GM12878 (cell line): ENCODE measurements at places on chromosomes 1 and 21.

DNA sequence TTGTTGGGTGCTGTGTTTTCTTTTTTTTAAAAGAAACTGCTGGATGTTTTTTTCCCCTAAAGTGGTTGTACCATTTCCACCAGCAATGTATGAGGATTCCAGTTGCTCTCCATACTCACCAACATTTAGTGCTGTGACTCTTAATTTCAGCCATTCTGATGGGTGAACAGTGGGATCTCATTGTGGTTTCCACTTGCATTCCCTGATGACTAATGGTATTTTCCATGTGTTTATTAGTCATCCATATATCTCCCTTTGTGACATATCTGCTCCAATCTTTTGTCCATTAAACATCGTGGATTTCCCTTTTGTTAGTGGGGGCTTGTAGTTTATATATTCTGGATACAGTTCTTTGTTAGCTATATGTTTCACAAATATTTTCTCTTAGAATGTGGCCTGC is 206.0 kb downstream of the CAMTA1 start:
- DNase-seq: no peak

- DNase-seq: no peak
These were observed 67.4 kb upstream of the STUM start for GRCh38 chr1:226481133-226481532.

DNA sequence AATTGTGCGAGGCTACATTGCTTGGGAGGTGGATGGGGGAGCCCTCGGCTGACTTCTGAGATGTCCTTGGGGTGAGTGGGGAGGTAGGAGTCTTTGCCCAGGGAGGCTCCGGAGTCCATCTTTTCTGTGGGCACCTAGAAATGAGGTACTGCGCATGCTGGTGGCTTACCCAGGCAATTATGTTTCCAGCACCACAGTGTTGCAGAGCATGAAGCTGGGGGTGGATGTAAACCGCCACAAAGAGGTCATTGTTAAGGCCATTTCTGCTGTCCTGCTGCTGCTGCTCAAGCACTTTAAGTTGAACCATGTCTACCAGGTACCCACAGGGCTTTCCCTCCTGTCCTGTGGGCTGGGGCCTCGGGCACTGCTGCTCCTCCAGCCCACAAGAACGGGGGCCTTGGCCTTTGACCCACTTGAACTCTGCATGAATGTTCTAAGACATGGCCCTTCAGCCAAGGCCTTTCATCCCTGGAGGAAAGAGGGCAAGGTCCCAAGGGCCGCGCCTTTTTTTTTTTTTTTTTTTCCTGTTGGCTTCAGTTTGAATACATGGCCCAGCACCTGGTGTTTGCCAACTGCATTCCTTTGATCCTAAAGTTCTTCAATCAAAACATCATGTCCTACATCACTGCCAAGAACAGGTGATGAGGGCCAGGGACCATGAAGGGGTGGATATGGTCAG is 14.6 kb downstream of the STRIP1 start:
- no peak for DNase-seq

DNA sequence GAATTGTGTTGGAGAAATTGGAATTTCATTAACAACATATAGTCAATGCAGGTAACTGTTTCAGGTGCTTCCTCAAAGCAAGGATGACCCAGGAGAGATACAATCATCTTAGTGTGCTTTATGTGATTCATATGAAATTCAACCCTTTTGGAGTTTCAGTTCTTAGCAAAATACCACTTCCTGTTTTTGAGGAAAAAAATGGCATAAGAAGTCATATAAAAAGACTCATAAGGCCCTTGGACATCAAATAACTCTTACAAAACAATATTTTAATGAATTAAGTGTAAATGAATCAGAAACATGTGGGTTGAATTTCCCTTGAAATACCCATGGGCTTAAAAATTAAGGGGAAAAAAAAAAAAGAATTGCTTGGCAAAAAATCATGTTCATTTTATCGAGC is 926.6 kb downstream of the LTN1 start:
- DNase-seq: no peak

DNA sequence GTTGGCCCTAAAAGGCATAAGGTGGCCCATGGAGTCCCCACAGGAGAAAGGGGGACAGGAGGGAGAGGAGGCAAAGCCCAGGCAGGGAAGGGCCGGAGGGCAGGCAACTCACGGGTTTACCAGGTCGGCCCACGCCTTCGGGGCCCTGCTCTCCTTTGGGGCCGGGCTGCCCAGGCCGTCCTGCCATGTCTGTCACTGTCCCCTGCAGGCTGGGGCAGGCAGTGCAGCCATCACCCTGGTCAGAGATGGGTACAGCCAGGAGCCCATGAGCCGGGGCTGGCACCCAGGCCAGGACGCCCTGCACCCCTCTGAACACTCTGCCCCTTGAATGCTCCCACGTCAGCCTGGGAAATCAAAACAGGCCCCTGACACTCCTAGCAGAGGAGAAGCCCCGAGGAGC is 19.8 kb downstream of the COL16A1 start:
- no peak for DNase-seq

GRCh38 chr1:47656719-47657685 is 219.2 kb downstream of the FOXD2 start:
- DNase-seq: no peak

DNA sequence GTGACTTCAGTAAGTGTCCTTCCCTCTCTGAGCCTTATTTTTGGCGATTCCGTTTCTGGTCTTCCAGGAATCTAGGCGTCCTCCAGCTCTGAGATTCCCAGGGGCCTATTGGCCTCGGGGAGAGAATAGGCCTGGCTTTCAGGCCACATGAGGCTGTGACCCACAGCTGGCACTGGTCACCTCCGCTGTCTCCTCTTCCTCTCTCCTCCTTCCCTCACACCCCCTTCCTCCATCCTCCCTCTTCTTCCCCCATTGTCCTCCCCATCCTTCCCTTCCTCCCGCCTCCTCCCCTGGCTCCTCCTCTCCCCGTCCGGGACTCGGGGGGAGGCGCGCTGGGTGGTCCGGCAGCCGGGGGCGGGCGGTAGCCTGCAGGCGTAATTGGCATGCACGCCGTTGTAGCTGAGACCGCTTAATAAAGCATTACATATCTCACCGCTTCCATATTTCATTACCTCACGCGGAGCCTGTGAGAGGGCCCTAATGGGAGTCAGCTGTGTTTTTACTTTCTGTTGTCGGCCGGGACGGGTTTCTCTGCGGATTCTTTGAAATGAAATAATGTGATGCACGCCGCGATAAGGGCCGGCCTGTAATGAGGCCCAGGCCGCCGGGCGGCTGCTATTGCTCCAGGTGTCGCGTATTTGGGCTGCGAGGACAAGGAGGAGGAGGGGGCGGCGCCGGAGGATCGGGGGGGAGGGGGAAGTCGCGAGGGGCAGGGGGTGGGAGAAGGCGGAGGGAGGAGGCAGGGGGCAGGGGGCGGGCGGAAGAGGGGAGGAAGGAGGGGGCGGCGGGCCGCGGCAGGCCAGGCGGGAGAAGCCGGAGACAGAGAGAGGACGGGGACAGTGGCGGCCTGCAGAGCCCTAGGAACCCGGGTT is 95.3 kb downstream of the FOXD2 start:
- DNase-seq: no peak

DNA sequence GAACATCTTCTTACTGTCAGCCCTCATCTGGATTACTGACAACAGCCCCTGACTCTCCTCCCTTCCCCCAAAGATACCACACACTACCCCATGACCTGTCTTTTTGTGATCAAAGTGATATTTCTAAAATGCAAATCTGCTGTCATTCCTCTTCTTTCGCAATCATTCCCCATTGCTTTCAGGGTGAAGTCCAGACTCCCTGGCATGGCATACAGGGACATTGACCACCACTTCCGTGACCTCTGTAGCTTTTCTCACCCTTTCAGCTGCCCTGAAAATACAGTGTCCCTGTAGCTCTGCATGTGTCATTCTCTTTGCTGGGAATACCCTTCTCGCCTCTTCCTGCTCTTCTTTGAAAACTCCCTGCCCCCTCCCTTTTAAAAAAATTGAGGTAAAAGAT is 4.1 kb downstream of the SERINC2 start:
- no peak for DNase-seq

DNA sequence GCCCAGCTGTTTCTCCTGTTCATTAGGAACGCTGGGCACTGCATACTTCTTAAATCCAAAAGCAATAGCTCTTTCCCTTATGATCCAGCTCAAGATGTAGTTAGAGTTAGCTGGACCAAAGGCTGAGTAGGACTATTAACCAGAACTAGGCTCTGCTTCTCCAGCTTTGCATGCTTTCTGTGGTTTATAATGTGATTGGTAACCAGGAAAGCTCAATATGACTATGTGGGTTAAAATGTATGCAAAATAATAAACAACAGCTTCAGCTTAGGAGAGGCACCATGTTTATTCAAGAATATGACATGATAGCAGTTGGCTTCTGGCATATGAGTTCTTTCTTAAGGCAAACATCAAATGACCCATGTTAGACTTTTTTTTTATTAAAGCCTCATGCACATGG is 73.8 kb downstream of the LYPLAL1 start:
- no peak for DNase-seq
